ENCODE measurements at places on chromosomes 11 and 22. TPM values are rescaled to one million over a fixed set of nuclear protein-coding genes. Genes with fewer than 3 reads are reported as not detected.

AHNAK gene
- total RNA-seq: 281 TPM

ELMOD1 gene
- total RNA-seq: not detected

GRCh38 chr11:103266167-103266831, 157.1 kb downstream of the DYNC2H1 start:
- no peak for DNase-seq

GRCh38 chr22:25930083-25930482, 188.1 kb downstream of the MYO18B start:
- DNase-seq: no peak

DNA sequence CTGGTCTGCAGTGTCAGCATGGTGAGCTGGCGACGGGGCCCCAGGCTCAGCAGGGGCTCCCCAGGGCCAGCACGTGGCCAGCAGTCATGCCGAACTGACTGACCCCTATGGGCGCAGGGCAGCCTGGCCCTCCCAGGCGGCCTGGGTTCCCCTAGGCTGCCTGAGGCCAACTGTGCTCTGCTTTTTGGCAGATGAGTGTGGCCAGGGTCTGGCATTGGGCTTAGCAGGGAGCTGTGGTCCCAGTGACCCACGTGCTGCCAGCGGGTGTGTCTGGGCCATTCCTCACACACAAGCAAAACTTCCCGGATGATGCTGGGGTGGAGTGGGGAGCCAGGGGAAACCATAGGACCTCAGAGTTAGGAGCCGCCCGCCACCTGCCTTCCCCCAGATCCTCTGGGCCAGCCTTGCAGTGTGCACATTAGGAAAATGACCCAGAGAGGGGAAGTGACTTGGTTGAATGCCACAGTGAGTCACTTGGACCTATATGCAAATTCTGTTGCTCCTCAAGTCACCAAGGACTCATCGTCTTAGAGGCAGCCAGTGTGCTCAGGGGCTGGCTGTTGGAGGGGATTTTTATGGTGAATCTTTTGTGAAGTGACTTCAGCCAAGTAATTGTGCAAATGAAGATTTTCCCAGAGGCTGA, 6.5 kb downstream of the ADORA2A start:
- DNase-seq: no peak

DNA sequence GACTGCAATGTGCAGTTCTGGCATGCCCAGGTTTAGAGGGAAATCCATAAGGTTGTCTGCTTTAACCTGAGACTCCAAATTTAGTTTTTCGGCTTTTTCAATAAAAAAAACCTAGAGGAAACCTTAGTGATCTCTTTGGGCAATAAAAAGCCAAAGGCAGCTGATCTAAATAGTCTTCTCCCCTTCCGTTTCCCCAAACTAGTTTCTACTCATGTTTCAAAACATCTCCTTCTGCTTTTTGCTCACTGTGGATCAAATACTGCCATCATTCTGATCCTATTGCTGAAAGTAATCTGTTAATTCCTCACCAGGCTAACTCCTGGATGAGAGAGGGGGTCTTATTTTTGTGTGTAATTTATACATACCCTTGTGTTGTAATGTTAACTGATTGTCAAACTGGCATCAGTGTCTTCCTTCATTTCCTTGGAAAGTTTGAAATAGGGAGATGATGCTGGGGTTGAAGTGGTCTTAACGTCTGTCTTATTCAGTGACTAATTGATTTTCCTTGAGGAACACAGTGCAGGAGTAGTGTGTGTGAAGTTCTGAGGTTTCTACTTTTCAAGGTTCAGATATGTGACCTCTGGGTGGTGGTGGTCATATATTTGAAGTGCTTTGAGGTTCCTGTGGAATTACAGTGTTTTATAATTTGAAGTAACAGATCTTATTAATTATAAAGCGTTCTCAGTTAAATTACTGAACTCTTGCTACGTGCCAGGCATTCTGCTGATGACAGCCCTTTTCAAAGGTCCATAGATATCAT, 55.0 kb downstream of the ARHGAP42 start:
- no peak for DNase-seq

- DNase-seq: peak; percentile 74
Observed at GRCh38 chr11:130213143-130213978, 53.8 kb downstream of the ST14 start.

DNA sequence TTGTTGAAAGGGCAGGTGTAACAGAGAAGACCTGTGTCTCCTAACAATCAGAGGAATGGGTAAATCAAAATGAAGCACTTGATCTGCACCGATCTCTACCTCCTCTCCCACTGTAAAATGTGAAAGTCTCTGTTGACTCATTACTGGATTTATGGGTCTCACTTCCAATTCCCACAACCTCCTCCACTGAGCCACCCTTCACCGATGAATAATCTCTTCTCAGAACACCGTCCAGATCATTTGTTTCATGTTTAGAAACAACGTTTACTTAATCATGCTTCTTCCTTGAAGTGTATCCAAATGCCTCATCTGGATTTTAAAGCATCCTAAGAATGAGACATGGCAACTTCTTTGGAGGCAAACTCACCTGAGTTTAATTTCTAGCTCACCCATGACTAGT, 643.6 kb downstream of the ETS1 start:
- DNase-seq: no peak
